ENCODE measurements at places on chromosomes 13 and 19.

- no peak for DNase-seq
Observed at GRCh38 chr13:93325303-93326233, 99.0 kb downstream of the GPC6 start.

GRCh38 chr19:42386974-42387707 is 3.0 kb downstream of the CNFN start:
- DNase-seq: peak; percentile 95

DNA sequence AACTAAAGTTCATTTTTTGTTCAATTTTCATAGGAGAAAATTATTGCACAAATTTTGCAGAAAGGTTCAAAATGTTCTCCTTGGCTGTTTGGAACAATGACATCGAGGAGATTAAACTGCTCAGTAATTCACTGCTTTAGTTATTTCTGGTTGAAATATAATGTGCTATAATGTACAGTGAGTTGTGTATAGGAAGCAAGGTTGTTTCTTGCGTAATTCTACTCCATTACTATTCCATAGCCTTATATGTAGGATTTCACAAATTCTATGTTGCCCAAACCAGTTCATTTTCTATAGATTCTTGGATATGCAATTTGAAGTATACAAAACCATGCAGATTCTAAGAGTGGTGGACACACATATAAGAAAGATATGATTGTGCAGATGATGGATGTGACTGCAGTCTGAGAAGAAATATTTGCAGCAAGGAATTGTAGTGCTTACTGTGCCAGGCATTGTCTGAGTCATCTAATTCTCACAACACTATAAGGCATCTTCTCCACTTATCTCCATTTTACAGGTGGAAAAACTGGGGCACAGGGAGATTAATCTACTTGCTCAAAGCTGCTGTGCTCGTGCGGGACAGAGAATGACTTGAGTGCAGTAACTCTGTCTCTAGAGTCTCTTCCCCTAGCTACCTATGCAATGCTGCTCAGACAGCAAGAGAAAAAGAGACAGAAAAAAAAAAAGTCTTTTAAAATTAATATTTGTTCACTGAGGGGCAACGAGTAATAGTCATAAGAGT is 515.5 kb downstream of the MYO16 start:
- DNase-seq: no peak

GRCh38 chr13:98492335-98493041 is 84.4 kb downstream of the STK24 start:
- no peak for DNase-seq

DNA sequence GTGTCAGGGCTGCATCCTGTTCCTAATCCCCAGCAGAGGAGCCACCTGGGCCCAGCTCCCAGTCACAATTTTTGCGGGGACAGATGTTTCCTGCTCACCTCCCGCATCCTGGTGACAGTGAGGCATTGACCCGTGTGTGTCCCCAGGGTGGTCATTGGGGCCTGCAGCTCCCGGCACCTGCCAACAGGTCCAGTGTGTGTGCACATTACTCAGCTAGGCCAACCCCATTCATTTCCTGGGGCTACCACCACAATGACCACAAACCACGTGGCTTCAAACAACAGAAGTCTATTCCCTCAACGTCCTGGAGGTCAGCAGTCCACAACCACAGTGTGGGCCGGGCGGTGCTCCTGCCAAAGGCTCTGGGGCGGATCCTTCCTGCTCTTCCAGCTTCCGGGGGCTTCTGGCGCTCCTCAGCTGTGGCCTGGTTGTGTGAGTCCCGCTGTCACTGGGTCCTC is 11.9 kb upstream of the F2RL3 start:
- no peak for DNase-seq

GRCh38 chr19:5268801-5269200 is 71.8 kb downstream of the PTPRS start:
- no peak for DNase-seq

DNA sequence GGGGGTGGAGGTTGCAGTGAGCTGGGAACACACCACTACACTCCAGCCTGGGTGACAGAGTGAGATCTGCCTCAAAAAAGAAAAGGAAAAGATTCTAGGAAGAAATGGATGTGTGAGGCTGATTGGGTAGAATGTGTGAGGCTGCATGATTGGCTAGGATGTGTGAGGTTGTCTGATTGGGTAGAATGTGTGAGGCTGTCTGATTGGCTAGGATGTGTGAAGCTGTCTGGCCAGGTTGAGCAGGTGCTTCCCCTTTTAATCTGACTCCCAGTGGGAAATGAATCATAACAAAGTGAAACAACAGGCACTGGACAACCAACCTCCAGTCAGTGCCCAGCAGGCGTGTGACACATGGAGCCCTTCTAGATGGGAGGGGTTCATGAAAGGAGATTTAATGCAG is 14.7 kb downstream of the C13orf46 start:
- DNase-seq: no peak

DNA sequence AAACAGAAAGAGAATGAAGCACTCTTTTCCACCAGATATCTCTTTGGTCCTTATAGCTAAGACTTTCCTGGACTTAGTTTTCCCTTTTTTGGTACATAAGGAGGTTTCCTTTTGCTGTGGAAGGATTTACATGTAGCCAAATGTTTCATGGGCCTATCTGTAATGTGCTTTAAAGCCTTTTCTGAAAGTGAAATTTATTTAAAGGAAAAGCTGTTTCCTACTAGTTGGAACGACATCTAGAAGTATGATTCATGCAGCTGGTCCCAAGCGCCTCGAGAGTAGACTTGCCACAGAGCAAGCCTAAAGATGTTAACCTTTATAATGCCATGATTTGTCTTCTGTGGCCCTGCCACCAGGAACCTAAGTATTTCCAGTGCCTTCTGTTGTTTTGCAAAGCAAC is 390.3 kb downstream of the DLEU7 start:
- no peak for DNase-seq

- DNase-seq: peak; percentile 87
Observed at GRCh38 chr19:55454787-55455243, 6.6 kb downstream of the ISOC2 start.

DNA sequence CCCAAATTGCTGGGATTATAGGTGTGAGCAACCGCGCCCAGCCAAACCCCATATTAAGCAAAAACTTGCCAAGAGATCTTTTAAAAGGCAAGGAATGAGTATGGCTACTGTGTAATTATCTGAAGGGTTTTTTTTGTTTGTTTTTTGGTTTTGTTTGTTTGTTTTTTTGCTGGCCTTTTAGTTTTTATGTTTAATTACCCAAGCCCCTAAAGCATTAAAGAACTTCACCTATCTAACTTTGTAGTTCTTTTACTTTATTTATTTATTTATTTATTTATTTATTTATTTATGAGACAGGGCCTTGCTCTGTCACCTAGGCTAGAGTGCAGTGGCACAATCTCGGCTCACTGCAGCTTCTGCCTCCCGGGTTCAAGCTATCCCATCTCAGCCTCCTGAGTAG is 40.3 kb upstream of the GARRE1 start:
- no peak for DNase-seq

GRCh38 chr13:98261165-98261702 is 84.2 kb upstream of the RNF113B start:
- DNase-seq: no peak

GRCh38 chr13:45674908-45675307 is 27.2 kb upstream of the CBY2 start:
- no peak for DNase-seq

DNA sequence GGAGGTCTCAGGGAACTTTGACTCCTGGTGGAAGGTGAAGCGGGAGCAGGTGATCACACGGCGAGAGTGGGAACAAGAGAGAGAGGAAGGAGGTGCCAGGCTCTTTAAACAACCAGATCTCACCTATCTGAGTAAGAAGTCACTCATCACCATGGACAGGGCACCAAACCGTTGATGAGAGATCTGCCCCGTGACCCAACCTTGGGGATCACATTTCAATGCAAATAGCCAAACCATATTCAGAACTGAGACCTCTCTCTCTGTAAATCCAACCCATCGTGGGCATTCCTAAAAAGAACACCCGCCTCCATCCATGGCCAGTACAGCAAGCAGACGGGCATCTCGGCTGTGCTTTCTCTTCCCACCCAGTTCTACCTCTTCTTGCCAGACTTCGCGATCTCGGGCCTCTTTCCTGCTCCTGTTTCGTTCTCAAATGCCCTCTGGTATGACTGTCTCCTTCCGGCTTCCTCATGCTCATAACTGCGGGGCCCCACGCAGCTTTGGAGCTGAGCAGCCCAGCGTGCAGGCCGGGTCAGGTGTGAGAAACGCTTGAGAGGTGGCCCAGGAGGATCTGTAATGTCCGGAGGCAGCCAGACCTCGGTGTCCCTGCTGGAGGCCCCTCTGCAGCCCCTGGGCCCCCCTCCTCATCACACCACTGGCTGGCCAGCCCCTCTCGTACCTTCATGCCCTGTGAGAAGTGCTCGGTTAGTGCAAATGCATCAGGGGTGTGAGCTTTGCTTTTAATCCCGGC is 97.0 kb upstream of the GPR183 start:
- no peak for DNase-seq

DNA sequence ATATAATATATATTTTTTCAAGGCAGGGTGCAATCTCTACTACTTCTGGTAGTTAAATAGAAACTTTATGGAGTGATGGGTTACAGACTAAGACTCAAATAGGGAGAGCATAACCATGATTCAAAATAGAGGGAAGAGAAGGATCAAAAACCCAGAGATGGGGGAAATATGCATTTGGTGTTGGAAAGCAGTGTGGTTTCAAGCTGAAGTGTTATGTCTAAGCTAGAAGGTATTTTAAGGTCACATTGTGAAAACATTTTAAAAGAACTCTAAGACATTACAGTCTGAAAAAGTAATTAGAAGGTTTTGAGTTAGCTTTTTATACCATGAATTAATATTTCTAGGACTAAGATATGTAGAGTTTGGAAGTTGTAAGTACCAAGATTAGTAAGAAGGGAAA is 2741.4 kb downstream of the PCDH9 start:
- no peak for DNase-seq

DNA sequence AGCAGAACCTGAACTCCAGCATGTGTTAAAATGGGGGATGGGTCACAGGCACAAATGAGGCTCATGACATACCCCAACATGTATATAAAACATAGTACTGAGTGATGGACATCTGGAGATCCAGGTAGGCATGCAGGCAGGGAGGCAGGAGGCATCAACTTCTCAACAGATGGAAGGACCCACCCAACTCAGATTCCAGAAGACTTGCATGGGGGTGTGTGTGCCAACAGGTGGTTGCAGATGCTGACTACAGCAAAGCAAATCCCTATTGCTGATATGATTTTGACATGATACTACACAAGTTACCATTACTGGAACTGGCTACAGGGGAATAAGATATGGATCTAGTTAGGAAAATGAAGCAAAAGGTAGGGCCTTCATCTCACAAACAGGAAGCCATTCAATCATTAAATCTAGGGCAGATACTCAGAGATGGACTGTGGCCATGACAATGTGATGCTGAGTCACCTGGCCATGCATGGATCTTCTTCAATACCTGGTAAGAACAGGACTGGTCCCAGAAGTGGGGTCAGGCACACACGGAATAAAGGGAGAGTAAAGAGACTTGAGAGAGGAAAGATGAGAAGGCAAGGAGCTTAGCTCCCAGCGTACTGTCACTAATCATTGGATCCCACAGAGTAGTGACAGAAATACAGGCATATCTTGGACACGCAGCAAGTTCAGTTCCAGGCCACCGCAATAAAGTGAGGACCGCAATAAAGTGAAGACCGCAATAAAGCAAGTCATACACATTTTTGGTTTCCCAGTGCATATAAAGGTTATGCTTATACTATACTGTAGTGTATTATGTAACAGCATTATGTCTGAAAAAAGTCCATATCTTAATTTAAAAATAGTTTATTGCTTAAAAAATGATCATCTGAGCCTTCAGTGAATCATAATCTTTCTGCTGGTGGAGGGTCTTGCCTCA is 91.3 kb downstream of the USP12 start:
- no peak for DNase-seq

DNA sequence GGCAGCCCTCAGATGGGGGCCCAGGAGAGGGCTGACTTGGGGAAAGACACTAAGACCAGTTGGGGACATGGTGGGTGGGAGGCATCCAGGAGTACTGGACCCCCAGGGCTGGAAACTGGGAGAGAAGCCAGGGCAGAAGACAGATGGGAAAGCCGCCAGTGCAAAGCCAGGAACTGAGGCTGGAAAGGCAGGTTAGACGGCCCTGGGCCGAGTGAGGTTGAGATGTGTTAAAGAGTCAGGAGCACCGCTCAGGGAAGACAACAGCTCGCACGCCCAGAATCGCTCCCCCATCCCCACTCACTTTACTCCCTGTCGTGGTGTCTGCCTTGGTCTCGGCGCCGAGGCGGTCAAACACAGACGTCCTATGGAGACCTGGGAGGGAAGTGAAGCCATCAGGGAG is 24.5 kb downstream of the C19orf47 start:
- no peak for DNase-seq

DNA sequence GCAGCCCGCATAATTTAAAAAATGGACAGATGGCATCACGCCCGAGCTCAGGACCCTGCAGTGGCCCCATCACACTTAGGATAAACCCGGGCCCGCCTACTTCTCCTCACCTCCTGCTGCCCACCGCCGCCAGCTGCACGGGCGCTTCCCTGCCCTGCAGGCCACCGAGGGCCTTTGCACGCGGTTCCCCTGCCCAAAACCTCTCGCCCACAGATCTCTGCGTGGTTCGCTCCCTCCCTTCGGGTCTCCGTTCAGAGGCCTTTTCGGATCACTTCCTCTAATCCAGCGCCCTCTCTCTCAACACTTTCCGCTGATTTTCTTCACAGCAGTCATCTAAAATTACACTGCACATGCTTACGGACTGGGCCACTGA is 1.8 kb downstream of the SHISA7 start:
- no peak for DNase-seq

- DNase-seq: no peak
Observed at GRCh38 chr13:96499656-96500055, 409.7 kb downstream of the HS6ST3 start.

- no peak for DNase-seq
Observed at GRCh38 chr19:55912916-55913315, 19.2 kb downstream of the NLRP13 start.

GRCh38 chr13:75469047-75469446 is 12.9 kb downstream of the TBC1D4 start:
- DNase-seq: no peak

- no peak for DNase-seq
Observed at GRCh38 chr13:99053636-99054233, 75.9 kb upstream of the DOCK9 start.

DNA sequence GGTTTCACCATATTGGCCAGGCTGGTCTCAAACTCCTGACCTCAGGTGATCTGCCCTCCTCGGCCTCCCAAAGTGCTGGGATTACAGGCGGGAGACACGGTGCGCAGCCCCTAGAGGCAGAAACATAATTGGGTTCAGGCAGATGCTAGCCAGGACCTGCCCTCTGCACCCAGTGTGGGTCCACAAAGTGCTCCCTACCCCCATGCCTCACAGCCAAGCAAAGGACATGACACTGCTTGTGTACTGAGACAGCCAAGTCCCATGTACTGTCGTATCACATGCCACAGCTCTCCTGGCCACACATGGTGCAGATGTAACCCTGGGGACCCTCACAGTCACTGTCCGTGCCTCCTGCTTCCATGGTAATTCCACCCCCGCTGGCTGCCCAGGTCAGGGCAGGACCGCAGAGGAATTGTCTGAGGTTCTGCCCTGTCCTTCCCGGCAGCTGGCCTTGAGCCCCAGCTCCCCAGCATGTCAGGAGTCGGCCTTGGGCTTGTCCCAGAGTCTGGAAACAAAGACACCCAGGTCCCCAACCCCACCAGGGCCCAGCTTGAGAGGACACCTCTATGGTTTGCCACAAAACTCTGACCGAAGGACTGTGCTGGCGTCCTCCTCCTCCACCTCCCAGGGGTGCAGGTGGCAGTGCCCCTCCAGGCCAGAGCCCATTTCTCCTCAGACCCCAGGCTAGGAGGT is 7.6 kb downstream of the PRR36 start:
- DNase-seq: no peak

- DNase-seq: no peak
Observed at GRCh38 chr13:29935309-29935981, 85.0 kb upstream of the UBL3 start.

- peak; percentile 28 for DNase-seq
Observed at GRCh38 chr13:79782541-79783205, 301.7 kb downstream of the NDFIP2 start.

All from HuH-7 (cell line).